ENCODE measurements at places on chromosomes 2 and 18. TPM values are rescaled to one million over a fixed set of nuclear protein-coding genes. Genes with fewer than 3 reads are reported as not detected.
A peak's percentile ranks its signal among the peaks of the same experiment; 100 is the strongest.

- no peak for DNase-seq
These were observed 70.4 kb downstream of the KIAA1328 start for GRCh38 chr18:36899289-36899688.

GRCh38 chr2:239378918-239379640, 21.7 kb downstream of the HDAC4 start:
- DNase-seq = peak; percentile 80

Gene PUM2
- 81.8 TPM for total RNA-seq

Gene DSEL
- total RNA-seq = 16.4 TPM

Gene LIMS4
- total RNA-seq = 8.2 TPM

Gene HJURP
- 0.42 TPM for total RNA-seq

Gene BOLL
- not detected for total RNA-seq
